ENCODE measurements at places on chromosomes 11 and 22.

GRCh38 chr22:24591286-24591830 lies 1.5 kb downstream of the LRRC75B start:
- no peak for DNase-seq

DNA sequence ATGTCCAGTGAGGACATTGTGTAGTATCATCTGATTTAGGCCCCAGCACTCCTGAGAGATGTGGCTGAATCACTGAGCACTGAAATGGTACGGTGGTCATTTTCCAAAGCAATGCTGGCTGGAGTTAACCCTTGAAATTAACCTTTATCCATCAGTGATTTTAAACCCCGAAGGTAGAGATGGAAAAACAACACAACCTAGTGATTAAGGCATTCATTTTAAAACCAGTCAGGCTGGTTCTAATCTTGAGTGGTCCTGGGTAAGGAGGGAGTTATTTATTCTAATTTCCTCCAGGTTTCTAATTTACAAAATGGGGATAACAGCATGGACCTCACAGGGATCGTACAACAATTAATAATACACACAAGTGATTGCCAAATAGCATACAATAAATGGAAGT lies 6.6 kb upstream of the CSNK2A3 start:
- no peak for DNase-seq

DNA sequence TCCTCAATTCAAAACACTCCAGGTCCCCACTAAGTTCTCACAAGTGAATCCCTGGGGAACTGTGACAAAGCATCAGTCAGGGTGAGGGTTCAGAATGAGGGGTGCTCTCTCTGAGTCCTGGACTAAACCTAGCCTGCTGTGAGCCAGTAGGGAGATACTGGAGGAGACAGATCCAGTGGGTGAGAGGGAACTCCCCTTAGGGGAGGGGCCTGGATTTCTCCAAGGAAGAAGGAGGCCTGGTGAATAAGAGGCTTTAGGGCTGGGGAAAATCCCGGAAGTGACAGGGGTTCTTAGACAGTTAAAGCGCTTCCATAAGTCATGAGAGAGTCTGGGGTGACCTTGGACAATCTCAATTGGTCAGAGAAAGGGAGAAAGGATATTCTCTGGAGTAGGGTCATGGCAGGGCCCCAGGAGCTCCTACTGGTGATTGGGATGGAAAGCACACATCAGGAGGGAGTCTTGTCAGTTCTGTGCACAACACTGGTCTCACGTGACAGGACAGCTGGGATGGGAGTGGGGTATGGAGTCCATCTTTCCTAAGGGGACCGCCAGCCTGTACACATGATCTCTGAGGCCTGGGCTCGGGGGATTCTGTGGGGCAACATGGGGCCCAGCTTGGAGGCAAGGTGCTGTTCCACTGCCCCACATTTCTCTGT lies 1.5 kb downstream of the TBC1D10A start:
- DNase-seq: no peak

- no peak for DNase-seq
Observed at GRCh38 chr11:114449845-114450244, 10.6 kb downstream of the REXO2 start.

DNA sequence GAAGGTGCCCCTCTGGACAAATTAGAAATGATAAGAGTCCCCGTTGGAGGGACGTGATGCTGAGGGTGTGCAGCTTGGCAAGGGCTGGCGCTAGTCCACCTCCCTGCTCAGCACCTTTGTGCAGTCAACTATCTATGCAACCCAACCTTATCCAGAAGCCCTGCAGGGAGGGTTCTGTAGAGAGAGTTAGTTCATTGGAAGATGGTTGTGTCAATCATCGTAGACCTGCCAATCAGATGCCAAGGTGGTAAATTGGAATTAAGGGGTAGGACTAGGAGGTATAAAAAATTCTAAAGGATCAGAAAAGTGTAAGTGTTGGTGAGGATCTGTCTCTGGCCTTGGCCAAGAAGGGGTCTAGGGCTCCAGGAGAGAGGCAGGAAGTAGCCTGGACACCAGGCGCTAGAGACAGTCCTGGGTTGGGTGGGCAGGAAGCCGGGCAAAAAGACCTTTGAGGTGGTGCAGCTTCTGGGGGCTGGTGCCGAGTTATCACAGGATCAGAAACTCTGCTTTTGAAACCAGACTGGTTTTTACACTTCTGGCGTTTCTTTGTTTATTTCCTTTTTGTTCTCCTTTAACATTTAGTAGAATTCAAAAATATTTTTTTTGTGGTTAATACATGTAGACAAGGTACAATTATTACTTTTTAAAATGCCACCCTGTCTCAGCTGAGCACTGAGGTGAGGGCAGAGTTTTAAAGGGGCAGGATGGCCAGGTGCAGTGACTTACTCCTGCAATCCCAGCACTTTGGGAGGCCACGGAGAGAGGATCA lies 1.6 kb downstream of the C1QTNF6 start:
- peak; percentile 50 for DNase-seq

- peak; percentile 79 for DNase-seq
Observed at GRCh38 chr11:2420502-2421225, 20.1 kb downstream of the TSSC4 start.

- DNase-seq: no peak
Observed at GRCh38 chr22:49783036-49783746, 44.5 kb downstream of the BRD1 start.

DNA sequence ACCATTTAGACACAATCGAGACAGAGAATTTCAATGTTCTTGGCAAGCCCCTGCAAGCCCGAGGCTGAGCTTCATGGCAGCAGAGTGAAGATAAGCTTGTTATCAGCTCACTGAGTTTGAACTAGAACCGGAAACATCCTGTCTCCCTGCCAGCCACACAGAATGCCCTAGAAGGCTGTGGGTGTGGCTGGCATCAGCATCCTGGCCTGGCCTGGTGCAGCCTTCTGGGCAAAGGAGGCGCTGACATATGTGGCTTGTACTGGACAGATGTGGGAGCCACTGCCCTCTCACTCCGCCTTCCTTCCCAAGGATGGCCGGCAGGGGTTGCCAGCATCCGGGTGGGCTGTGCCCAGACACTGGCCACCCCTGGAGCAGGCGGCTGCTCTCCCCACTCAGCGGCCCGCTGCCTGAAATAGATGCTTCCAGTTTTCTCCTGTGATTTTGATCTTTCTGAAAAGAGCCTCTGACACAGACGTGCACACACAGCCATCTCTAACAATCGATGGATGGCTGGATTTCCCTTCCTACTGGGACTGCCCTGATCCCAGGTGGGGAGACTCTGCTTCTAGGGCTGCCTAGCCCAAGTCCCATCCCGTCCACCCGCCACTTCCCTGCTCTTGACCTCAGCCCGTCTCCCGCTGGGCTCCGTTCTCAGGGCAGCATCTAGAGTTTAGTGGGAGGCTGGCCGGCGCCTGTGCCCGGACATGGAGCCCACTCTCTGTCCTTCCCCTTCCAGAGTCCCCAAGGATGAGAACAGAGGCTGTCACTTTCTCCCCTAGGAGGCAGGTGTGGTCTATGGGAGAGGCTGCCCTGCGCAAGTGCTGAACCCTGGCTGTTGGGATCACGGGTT lies 149.7 kb downstream of the CTTN start:
- no peak for DNase-seq

DNA sequence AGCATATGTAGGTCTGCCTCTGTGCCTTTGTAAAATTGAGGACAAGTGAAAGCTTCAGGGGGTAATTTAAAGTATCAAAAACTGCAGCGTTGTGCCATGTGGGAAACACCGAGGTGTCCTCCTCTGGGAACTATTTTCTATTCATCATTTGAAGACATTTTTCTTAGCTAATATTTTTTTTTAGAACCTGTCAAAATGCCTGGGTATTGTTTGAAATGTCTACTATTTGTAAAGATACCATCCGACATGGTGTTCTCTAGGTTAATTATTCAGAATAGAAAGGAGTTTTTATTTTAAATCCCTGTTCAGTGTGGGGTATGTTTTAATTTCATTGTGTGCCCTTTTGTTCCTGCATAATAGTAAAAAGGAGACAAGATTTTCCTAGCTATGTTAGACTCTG lies 490.8 kb downstream of the NELL1 start:
- no peak for DNase-seq

DNA sequence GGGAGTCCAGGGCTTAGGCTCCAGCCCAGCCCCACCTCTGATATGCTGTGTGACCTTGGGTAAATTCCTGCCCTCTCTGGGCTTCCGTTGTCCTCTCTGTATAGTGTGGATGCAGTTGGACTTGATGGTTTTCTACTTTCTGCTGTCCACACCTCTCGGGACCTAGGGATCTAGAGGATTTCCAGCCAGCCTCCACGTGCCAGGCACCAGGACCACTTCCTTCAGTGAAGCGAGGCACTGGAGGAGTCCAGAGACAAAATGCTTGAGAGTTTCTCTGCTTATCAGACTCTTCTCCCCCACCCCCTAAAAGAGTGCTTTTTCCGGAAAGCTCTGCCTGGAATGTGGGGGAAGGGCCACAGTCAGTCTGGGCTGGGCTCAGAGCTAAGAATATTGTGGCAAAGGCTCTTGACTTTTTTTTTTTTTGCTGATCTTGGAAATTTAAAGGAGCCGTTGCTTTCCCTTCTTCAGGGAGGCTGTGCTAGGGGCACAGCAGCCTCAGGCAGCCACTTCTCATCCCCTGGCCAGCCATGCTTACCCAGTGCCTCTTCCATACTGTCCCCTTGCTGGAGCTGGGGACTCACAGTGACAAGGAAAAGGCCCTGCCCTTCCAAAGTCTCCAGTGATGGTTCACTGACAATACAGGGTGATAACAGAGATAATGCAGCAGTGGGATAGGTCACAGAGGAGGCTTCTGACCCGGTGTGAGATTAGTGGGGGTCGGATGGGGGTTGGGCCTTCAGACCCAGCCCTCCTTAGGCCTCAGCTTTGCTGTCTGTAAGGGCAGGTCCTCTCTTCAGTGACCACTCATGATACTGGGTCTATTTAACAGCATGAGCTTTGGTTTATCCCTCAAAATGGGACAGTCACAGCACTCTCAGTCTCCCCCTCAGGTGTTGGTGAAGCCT lies 2.9 kb upstream of the SERPINH1 start:
- no peak for DNase-seq

- no peak for DNase-seq
Observed at GRCh38 chr22:32735526-32735925, 66.0 kb upstream of the TIMP3 start.

DNA sequence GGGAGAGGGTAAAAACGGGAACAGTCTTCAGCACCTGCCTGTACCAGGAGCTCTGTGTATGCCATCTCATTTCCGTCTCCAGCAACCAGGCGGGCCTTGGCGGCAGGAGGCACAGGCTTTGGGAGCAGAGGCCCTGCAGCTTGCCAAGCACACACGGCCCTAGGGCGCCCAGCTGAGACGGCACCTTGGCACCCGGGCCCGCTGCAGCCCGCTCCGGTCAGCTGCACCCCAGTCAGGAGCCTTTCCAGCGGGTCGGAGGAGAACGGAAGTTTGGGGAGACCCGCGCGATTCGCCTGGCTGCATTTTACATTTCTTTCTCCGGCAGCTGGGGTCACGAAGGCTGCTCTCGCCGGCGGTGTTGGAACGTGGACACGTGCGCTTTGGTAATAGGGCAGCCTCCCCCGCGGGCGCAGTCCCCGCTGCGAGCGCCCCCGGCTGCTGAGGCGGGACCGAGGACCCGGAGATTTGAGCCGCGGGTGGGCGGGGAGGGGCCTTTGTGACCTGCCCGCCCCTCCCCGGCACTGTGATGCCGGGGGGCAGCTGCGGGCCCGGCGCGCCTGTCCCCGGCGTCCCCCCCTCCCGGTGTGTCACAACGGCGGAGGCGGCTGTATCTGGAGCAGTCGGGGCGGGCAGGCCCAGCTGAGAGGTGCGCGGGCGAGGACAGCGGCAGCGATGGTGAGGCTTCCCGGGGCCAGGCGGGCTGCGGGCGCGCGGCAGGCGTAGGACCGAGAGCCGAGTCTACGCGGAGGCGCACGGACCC lies at the start of gene TUBA8:
TSS of gene TUBA8 (plus strand) at position 616 of the 760 bp plus-strand sequence. CDS start at position 673, 57 bp downstream.
- DNase-seq: peak; percentile 64

DNA sequence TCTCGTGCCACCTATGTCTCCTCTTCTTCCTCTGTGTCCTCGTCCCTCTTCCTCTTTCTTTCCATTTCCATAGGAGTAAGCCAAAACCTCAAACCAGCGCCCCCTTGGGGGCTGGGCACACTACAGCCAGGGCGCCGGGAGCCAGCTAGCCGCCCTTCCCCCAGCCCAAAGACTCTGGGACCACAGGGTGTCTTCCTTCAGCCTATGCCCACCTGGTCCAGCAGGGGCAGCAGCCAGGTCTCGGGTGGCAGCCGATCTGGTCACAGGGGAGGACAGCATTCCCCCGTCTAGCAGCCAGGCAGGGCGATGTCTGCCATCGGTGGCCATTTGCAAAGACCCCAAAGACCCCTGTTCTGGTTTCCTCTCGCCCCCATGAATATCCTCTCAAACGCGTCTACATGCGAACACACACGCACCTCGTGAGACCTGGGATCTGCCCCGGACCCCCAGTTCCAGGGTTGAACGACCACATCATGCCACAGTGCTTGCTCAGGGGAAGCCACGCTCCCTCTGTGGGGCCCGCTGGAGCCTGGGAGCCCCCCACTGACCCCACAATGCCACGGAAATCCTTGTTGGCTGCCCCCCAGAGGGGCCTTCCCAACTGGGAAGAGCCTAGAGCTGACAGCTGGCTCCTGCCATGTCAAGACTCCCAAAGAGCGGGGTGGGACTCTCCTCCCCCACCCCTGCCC lies 546.0 kb upstream of the CCDC179 start:
- DNase-seq: no peak

DNA sequence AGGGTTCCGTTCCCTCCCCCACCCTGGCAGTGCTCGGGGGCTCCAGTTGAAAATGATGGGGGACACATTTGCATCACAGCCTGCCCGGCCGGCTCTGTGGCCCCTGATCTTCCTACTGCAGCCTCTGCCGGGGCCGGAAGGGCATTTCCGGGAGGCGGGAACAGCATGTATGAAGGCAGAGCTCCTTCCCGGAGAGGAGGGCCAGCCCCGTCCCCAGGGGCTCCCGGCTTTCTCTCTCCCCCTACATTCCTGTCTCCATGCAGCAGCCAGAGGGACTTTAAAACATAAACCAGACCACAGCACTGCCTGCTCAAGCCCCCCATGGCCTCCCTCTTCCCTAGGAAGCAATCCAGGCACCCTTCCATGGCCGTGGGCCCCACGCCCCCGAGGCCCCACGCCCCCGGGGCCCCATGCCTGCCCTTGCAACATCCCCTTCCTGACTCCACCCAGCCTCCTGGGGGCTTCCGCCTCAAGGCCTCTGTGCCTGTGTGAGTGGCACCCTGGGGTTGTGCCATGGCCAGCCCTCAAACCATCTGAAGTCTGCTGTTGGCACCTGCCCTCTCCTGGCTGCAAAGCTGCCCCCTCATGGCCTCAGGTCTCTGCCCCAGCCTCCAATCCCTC lies 73.1 kb downstream of the CDKN1C start:
- DNase-seq: peak; percentile 25

DNA sequence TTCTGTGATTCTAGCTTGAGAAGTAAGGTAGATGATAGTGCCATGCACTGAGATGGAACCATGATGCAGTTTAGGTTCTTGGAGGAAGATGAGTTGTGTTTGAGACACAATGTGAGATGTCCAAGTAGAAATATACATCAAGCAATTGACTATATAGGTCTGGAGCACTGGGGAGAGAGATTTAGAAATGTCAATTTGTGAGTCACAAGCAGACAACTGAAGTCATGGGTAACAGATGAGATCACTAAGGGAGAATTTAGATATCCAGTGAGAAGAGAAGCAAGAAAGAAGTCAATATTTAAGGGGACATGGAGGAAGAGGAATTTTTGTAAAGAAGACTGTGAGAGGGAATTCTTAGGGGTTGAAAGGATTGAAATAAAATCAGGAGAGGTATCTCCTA lies 65.1 kb upstream of the RRAS2 start:
- DNase-seq: no peak

GRCh38 chr11:86671531-86672006 lies 847 bp downstream of the ME3 start:
- DNase-seq: peak; percentile 19

GRCh38 chr11:23836981-23837380 lies 659.9 kb upstream of the LUZP2 start:
- no peak for DNase-seq

- DNase-seq: peak; percentile 59
Observed at GRCh38 chr22:29821291-29822016, 16.6 kb downstream of the ASCC2 start.

- DNase-seq: no peak
Observed at GRCh38 chr22:48258811-48259210, 1496.4 kb downstream of the TBC1D22A start.
